ENCODE measurements at places on chromosomes 12 and 14.

GRCh38 chr12:100920493-100920892 is 125.9 kb downstream of the ANO4 start:
- no peak for DNase-seq

DNA sequence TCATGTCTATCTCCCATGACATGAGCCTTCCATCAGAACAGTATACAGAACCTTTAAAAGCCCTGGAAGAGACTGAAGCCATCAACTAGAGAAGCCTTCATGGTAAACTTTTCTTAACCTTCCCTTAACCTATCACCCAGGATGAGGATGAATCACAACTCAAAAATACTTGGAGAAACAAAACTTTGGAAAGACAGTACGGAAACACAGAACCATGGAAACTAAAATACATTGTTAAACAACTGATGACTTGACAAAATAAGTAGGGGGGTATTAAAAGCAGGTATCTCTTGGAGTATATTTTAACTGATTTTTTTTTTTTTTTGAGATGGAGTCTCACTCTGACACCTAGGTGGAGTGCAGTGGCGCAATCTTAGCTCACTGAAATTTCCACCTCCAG is 8.7 kb downstream of the TM7SF3 start:
- DNase-seq, result no peak

DNA sequence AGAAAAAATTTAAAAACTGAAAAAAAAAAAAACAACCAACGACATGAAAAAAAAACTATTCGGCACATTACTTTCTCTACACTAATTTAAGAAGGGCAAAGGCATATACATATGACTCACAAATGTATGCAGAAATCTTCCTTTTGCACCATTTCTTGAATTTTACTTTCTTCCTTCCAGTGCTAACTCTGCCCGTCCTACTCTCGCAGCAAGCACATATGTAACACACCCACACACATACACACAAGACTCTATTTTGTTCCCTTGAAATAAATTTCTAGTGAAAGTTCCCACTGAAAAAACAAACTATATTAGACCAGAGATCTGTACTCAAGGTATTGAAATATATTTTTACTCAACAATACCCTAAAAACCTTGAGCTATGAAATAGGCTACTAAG is 14.6 kb downstream of the BTG1 start:
- DNase-seq, result no peak

GRCh38 chr14:98914942-98915341 is 357.1 kb downstream of the BCL11B start:
- DNase-seq, result no peak

DNA sequence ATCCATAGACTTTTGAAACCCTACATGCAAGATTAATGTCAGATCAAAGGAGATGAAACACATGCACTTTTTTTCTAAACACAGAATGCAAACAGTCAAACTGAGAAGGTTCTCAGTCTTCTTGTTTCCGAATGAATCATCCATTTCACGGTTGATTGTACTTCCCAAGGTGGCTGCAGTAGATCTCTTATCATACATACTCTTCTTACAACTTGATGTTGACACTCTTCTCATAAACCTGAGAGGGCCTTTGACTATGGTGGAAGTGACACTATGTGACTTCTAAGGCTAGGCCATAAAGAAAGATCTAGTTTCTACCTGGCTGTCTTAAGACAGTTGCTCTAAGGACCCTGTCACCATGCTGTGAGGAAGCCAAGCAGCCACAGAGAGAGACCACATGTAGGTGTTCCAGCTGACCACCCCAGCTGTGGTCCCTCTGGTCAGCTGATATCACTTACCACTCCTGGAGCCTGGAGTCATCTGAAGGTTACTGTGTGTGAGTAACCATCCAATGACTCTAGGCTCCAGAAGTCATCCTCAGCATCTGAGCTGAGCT is 67.2 kb upstream of the HMGA2 start:
- no peak for DNase-seq

DNA sequence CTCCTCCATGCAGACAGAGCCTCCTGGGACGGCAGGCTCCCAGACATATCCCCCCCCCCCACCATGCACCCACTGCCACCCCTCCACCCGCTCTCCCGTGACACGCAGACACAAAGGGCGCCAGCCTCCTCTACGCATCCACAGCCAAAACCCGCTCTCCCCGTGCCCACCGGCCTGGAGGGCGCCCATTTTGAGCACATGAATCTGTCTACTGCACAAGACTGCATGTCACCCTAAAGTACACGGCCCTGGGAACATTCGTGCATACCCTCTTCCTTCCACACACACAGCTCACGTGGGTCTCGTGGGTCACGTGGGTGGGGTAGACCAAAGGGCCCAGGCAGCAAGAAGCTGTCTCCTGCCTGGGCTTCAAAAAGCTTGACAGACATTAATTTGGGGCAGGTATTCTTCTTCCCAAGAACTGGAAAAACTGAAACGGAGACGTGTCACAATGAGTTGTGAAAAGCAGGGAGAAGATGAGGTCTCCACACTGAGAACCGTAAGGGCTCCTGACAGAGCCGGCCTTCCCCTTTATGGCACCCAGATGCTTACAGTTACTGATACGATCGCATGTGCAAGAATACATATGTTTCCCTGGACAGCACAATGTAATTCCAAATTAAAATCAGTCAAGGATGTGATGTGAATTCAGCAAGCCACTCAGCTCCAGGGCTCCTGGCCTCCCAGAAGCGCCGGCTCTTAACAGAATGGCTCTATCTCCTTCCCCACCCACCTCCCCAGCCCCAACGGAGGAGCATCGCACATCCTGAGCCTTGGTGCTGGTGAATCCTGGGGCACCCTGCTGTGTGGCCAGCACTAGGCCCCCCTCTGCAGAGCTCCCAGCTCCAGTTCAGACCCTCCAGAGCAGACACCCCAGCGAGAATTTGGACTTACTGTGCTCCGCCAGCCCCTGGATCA is 1.9 kb downstream of the TGFB3 start:
- DNase-seq, result no peak

GRCh38 chr14:80350707-80351106 is 139.4 kb upstream of the DIO2 start:
- DNase-seq, result no peak

GRCh38 chr12:104485651-104486362 is 29.1 kb downstream of the CHST11 start:
- DNase-seq, result no peak

DNA sequence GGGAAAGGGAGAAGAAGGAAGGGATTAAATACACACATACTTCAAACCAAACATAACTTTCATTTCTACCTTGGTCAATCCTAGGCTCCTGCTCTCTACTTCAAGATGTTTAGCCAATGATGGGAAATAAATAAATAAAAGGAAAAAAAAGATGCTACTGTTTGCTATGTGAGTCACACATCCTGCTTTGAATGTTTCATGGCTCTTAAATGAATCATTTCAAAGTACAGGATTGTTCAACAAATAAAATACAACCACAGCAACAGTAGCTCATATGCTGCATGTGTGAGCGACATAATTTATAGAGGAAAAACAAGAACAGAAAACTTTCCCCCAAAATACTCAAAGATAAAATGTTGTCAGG is 54.3 kb upstream of the NPFF start:
- no peak for DNase-seq

GRCh38 chr12:2395354-2395977 is 342.7 kb downstream of the CACNA1C start:
- no peak for DNase-seq

GRCh38 chr12:69916544-69917235 is 91.7 kb downstream of the MYRFL start:
- DNase-seq, result no peak

DNA sequence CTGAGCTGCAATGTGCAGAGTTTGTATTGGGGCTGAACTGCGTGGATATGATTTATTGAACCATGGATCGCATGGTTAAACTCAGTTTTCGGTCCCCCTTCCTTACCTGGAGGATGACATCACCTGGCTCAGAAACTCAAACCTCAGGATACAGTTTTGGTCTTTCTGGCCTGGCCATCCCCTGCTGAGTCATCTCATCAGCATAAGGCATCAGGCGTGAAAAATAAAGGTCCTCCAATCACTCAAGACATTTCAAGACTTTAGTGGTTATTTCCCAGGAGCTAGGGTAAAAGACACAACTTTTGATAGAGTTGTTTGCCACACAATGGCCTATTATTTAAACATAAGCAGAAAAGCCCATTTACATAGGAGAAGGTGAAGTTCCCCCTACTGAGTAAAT is 631.1 kb upstream of the TMEM132C start:
- no peak for DNase-seq

- no peak for DNase-seq
Observed at GRCh38 chr12:68340404-68341270, 8.5 kb upstream of the MDM1 start.

- DNase-seq, result no peak
Observed at GRCh38 chr12:59314209-59314608, 281.6 kb upstream of the SLC16A7 start.

DNA sequence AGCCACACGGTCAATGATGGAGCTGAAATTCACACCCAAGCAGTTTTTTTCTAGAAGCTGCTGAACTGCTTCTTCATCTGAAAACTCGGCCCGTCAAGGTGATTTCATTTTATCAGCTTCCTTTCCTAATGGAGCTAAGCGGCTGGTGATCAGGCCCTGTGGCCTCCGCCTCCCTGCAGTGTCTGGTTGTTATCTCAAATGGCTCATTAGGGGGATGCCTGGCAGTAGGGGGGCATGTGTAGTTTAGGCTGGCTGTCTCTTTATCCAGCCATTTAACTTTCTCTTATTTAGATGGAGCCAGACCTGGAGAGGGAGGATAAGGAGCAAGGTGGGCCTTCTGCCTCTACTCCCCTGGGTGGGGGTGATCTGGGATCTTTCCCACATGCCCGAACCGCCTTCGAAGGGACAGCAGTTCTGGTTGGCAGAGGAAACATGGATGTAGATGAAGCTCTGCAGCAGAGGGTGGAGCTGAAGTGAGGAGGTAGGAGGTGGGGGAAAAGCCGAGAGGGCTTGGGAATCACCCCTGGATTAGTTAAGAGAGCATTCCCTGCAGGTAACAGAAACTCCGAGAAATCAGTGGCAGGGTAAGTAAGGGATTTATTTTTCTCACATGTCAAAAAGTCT is 64.4 kb downstream of the TGFB3 start:
- no peak for DNase-seq

- no peak for DNase-seq
Observed at GRCh38 chr12:20201733-20202132, 166.6 kb upstream of the PDE3A start.

- DNase-seq, result no peak
Observed at GRCh38 chr12:94545935-94546771, 86.5 kb upstream of the CEP83 start.

DNA sequence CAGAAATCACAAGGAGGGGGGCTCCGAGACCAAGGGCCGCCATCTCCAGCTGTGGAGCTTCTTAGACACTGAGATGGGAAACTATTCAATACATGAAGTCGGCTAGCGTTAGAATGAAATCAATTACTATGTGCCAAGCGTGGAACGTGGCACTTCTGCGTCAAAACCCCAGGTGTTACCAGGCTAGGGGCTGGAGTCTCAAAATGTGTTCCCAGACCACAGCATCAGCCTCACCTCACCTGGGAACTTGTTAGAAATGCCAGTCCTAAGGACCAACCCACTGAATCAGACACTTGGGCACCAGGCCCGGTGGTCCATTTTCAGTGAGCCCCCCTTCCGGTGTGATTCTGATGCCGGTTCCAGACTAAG is 5.0 kb upstream of the SETD1B start:
- DNase-seq, result no peak

- no peak for DNase-seq
Observed at GRCh38 chr14:101878211-101878821, 86.1 kb upstream of the DYNC1H1 start.

- DNase-seq, result no peak
Observed at GRCh38 chr12:62865937-62866336, 69.0 kb downstream of the PPM1H start.

DNA sequence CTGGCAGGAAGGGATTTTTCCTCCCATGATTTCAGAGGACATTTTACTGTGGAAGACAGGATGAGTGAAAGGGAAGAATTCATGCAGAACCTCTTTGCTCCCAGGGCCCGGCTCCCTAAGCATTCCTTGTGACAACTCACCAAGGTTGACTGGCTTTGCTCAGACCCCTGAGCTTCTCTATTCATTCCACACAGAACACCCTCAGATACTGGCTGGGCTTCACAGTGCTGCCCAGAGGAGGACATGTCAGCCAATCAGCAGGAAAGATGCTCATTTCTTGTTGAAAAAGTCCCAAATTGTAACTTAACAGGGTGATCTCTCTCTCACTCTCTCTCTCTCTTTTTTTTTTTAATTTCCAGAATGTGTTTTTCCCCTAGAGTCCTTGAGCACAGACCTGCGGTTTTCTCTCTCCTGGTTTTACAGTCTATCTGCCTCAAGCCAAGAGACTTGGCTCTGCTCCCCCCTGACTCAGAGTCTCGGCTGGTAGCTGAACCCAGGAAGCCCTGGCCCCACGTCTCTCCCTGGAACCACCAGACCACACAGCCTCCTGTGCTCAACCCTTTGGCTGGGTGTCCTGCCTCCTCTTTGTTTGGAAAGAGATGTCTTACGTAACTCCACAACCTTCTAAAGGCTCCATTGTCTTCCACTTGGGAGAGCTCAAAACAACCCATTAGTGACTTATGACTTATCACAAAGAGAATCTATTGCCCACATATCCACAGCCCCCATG is 43.9 kb downstream of the SSPN start:
- no peak for DNase-seq

DNA sequence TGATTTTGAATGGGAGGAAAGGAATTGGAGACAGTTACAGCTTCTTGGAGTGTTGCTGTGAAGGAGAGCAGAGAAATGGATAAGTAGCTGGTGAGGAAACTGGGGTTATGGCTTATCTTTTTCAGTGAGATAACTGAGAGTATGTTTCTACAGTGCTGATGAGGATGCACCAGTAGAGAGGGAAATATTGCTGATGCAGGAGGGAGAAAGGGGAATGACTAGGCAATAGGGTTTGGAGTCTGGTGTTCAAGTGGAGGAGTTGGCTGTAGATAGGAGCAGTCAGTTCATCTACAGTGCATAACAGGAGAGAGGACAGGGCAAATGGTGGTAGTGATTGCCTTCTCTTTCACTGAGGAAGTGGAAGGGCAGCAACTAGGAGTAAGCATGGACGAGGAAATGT is 33.0 kb downstream of the SPATS2 start:
- DNase-seq, result no peak

DNA sequence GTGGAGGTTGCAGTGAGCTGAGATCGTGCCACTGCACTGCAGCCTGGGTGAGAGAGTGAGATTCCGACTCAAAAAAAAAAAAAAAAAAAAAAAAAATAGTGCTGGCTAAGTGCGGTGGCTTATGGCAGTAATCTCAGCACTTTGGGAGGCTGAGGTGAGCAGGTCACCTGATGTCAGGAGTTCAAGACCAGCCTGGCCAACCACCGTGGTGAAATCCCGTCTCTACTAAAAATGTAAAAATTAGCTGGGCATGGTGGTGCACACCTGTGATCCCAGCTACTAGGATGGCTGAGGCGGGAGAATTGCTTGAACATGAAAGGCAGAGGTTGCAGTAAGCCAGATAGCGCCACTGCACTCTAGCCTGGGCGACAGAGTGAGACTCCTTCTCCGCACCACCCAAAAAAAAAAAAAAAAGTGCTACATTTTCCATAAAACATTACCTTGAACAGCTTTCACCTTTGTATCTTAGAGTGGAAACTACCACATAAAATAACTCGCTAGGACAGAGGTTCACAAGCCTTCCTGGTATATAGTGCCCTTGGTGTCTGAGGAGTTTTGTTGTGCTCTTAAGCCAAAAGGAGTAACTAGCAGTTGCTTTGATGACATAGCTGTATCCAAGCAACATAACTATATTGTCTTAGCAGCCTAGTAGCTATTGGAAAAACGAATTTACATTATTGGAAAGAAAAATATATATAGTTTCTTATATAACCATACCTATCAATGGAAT is 11.1 kb downstream of the PTGES3 start:
- DNase-seq, result no peak

Data from stimulated activated CD8-positive, alpha-beta memory T cell treated with anti-CD3 and anti-CD28 coated beads, Interleukin-7, amount 100 ng/mL, for 1 hour (primary cell).